Ascending aorta (tissue), 2 donors: ENCODE measurements at places on chromosomes 1 and 21. TPM values are rescaled to one million over a fixed set of nuclear protein-coding genes. Genes with fewer than 3 reads are reported as not detected.

GRCh38 chr1:197595304-197595904 is 179.9 kb downstream of the DENND1B start:
- H3K4me3 ChIP-seq: no peak overlapping the region
- no peaks in the 10 kb centered on the region for H3K4me1 ChIP-seq
- no peak overlapping the region for H3K27ac ChIP-seq
- no peaks in the 10 kb centered on the region for H3K36me3 ChIP-seq

Gene TGFB2
- 9.9 TPM for total RNA-seq

- no peaks in the 10 kb centered on the region for H3K27me3 ChIP-seq
- peaks cover 5% of the 10 kb centered on the region for H3K4me1 ChIP-seq
- DNase-seq: no peak
- H3K36me3 ChIP-seq: no peaks in the 10 kb centered on the region
- H3K4me3 ChIP-seq: no peak overlapping the region
- H3K27ac ChIP-seq: no peak overlapping the region
Observed at GRCh38 chr21:36126621-36127110, 8.2 kb upstream of the CBR3 start.

DNA sequence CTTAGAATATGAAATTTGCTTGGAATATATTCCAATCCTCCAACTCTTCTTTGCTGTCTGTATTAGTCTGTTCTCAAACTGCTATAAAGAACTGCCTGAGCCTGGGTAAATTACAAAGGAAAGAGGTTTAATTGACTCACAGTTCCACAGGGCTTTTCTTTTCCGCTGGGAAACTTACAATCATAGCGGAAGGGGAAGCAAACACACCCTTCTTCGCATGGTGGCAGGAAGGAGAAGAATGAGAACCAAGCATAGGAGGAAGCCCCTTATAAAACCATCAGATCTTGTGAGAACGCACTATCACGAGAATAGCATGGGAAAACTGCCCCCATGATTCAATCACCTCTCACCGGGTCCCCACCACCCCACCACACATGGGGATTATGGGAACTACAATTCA is 14.8 kb downstream of the CENPF start:
- H3K36me3 ChIP-seq: no peaks in the 10 kb centered on the region
- no peaks in the 10 kb centered on the region for H3K27me3 ChIP-seq
- H3K4me1 ChIP-seq: no peaks in the 10 kb centered on the region
- no peak overlapping the region for H3K4me3 ChIP-seq

DNA sequence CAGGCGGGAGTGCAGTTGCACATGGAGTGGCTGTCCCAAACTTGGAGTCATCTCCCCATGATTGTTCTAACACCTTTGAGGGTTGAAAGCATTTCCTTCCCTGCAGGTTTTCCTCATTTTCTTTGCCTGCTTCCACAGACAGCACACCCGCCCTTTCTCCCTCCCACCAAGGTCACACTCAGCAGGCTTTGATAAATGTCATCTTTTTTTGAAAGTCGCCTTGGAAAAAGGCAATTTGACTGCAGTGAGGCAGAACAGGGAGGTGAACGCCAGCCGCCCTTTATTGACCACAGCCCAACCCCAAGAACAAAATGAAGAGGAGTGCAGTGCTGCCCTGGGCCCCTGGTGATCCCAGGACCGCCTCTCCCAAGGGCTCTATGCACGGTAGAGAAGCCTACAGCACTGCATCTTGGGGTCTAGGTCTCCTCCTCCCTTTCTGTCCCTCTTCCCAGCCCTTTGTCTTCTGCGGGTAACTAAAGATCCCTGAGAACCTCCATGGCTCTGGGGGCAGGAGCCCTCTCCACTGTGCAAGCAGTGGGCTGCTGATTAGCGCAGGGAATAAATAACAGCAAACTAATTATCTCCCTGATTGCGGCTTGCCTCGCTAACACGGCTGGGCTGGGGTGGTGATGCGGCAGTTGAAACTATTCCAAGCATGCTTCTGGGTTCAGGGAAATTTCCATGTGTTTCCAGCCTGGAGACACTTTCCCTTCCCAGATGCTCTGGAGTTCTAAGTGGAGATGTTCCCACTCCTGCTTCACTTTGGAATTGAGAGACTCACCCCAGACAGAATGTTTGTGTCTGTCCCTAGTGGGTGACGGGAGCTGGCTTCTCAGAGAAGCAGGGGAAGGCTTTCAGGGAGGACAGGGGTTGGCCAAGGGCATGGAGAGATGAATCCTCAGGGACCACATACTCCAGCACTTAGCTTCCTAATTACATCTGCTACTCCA is 11.8 kb upstream of the AMIGO1 start:
- no peaks in the 10 kb centered on the region for H3K36me3 ChIP-seq
- no peaks in the 10 kb centered on the region for H3K4me1 ChIP-seq
- no peak overlapping the region for H3K27ac ChIP-seq

- no peak for DNase-seq
- H3K4me3 ChIP-seq: no peak overlapping the region
- H3K4me1 ChIP-seq: no peaks in the 10 kb centered on the region
- no peaks in the 10 kb centered on the region for H3K27me3 ChIP-seq
- no peaks in the 10 kb centered on the region for H3K36me3 ChIP-seq
Observed at GRCh38 chr1:51578383-51579109, 38.3 kb upstream of the OSBPL9 start.

GRCh38 chr1:39103328-39104157 is 77.4 kb downstream of the NDUFS5 start:
- no peak overlapping the region for H3K4me3 ChIP-seq
- H3K4me1 ChIP-seq: no peaks in the 10 kb centered on the region
- H3K36me3 ChIP-seq: no peaks in the 10 kb centered on the region
- peak overlapping the region; percentile 14 for H3K27ac ChIP-seq
- H3K27me3 ChIP-seq: no peaks in the 10 kb centered on the region

GRCh38 chr1:178503849-178504248 is 7.1 kb upstream of the CLEC20A start:
- no peak for DNase-seq
- no peaks in the 10 kb centered on the region for H3K27me3 ChIP-seq
- H3K27ac ChIP-seq: no peak overlapping the region
- H3K36me3 ChIP-seq: no peaks in the 10 kb centered on the region
- H3K4me1 ChIP-seq: no peaks in the 10 kb centered on the region
- H3K4me3 ChIP-seq: no peak overlapping the region

DNA sequence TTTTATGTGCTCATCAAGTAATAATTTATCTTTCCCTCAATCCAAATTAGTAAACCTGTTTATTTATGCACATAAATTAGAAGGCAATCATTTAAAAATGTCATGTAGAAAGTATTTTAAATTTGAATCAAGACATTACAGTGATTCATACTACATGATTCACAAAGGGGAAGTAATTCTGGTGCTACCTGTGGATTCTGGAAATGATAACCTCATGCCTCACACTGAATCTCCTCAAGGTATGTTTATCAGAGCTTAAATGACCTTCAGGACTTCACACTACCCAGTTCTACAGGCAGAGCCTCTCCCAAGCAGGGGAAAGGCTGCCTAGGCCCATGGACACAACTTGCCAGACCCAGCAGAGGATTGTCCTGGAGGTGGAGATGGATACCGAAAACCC is 25.2 kb upstream of the TDRD10 start:
- H3K36me3 ChIP-seq: no peaks in the 10 kb centered on the region
- DNase-seq: no peak
- no peak overlapping the region for H3K27ac ChIP-seq
- no peaks in the 10 kb centered on the region for H3K27me3 ChIP-seq
- no peaks in the 10 kb centered on the region for H3K4me1 ChIP-seq
- H3K4me3 ChIP-seq: no peak overlapping the region

GRCh38 chr21:19832551-19832950 is 1165.7 kb upstream of the NCAM2 start:
- H3K36me3 ChIP-seq: no peaks in the 10 kb centered on the region
- H3K4me1 ChIP-seq: no peaks in the 10 kb centered on the region
- DNase-seq: no peak
- no peak overlapping the region for H3K27ac ChIP-seq
- H3K4me3 ChIP-seq: no peak overlapping the region

DNA sequence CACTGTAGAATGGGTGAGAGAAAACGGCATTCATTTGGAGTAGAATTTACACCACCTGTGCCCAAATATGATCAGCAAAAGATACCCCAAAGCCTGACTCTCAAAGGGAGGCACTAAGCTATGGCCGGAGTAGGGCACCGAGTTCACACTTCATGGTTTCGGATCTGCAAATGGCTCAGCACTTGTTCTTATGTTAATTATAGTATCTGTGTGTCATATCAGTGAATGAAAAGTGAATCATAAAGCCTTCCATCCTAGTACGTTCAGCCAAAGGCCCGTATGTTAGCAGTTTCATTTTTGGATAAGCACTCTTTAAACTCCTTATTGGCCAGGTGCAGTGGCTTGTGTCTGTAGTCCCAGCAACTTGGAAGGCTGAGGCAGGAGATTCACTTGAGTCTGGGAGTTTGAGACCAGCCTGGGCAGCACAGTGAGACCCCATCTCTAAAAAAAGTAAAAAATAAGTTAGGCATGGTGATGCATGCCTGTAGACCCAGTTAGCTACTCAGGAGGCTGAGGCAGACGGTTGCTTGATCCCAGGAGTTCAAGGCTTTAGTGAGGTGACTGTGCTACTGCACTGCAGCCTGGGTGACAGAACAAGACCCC is 4.9 kb upstream of the CORT start:
- no peaks in the 10 kb centered on the region for H3K36me3 ChIP-seq
- H3K27me3 ChIP-seq: no peaks in the 10 kb centered on the region
- DNase-seq: no peak
- H3K4me3 ChIP-seq: no peak overlapping the region

Gene PFDN2
- 16.3 TPM for total RNA-seq

DNA sequence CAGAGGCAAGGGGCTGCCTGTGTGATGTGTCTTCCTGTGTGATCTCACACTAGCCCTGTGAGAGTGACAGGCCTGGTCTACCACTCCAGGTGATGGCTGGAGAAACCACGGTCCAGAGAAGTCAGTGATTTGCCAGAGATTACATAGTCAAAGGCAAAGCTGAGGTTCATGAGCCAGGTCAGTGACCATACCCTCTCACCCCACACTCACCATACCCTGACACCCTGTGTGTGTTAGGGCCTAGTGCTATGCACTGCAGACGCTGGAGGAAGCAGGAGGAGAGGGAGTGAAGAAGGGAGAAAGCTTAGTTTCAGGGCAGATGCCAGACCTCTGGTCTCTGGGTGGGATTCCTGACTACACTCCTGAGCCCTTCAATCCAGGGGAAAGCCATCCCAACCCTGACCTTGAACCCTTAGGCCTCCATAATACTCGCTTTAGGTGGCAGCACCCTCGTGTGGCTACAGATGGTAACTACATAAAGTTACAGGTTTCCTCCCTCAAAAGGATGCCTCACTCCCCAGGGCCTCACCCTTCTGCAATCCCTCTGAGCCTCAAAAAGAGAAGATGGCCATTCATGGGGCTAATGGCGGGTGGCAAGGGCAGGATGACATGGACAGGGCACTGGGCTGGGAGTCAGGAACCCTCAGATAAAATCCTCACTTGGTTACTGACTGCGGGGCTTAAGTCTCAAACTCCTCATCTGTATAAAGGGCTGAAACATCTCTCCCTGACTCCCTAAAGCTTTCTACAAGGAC is 20.8 kb upstream of the SDC3 start:
- no peak overlapping the region for H3K4me3 ChIP-seq
- peaks cover 13% of the 10 kb centered on the region for H3K36me3 ChIP-seq
- no peaks in the 10 kb centered on the region for H3K4me1 ChIP-seq
- no peak for DNase-seq
- no peaks in the 10 kb centered on the region for H3K27me3 ChIP-seq
- no peak overlapping the region for H3K27ac ChIP-seq

Gene ATP13A2
- total RNA-seq: 39.2 TPM

Gene AK5
- not detected for total RNA-seq

DNA sequence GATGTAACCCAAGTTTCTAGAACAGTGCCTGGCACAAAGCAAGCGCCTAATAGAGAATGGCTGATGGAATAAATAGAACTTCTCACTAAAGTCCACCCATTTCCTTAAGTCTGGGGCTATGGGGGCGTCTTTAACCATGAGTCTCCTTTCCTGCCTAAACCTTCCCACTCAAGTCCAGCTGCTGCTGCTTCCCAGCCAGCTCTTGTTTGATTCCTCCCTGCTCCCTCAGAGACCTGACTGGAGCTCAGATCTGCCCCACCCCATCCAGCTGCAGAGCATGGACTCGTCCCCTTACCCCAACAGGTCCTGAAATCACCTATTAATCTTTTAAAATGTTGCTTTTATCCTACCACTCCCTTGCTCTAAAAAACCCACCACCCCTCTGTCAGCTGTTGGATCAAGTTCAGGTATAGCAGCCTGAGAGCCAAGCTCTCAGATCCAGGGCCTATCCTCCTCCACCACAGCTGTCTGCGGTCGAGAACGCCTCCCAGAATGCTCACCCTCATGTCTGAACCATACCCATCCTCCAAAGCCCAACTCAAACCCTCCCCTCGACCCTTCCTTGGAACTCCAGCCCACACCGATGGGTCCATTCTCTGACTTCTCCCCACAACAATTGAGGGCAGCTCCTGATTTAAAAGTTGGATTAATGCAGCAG is 12.8 kb upstream of the GALNT2 start:
- DNase-seq: no peak
- no peaks in the 10 kb centered on the region for H3K4me1 ChIP-seq
- H3K27me3 ChIP-seq: no peaks in the 10 kb centered on the region
- H3K4me3 ChIP-seq: no peak overlapping the region

Gene CDKN2C
- 2.4 TPM for total RNA-seq

DNA sequence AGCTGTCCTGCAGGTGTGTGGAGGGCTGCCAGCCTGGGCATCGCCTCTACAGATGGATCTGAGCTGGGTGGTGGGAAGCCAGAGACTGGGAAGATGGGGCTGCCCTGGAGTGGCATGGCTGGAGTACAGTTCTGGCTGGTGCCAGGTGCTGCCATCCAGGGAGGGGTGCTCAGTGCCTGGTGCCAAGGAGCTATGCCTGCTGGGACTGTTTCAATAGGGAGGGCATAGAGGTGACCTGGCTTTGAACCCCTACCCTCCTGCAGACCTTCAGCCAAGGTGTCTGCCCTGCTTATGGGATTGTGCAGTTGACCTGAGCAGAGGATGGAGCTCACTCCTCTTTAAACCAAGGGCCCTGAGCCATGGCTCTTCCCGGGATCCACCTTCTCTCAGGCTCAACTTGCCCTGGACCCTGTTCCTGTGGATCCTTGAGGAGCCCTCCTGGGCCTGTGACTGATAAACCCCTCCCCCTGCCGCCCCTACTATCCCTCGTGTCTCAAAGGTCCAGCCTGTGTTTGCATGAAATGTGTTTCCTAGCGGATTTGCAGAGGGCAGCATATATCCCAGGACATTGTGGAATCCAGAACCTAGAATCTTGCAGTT is 48.7 kb downstream of the PTPRU start:
- no peak overlapping the region for H3K27ac ChIP-seq
- no peaks in the 10 kb centered on the region for H3K27me3 ChIP-seq
- H3K36me3 ChIP-seq: peaks cover 25% of the 10 kb centered on the region
- H3K4me1 ChIP-seq: no peaks in the 10 kb centered on the region
- H3K4me3 ChIP-seq: no peak overlapping the region

- H3K27ac ChIP-seq: no peak overlapping the region
- H3K4me3 ChIP-seq: no peak overlapping the region
- no peaks in the 10 kb centered on the region for H3K4me1 ChIP-seq
- no peak for DNase-seq
- no peaks in the 10 kb centered on the region for H3K27me3 ChIP-seq
Observed at GRCh38 chr21:16186742-16187141, 457.0 kb downstream of the USP25 start.

DNA sequence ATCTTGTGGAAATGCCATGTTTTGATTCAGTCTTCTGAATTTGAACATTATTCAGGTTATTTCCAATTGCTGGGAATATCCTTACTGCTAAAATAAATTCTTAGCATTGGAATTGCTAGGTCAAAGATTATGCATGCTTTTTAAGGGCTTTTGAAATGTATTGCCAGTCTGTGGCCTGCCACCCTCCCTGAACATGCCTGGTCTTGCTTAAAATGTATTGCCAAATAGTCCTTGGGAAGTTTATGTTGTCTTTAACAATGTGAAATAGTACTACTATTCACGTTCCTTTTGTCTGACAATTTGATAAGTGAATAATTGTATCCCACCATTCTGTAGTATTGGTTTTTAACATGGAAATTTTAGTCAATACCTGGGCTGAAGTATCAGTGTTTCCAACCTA is 13.6 kb downstream of the TARDBP start:
- no peak for DNase-seq
- H3K27ac ChIP-seq: no peak overlapping the region
- H3K36me3 ChIP-seq: peaks cover 64% of the 10 kb centered on the region
- no peaks in the 10 kb centered on the region for H3K4me1 ChIP-seq
- no peak overlapping the region for H3K4me3 ChIP-seq
